Mammary epithelial cell (primary cell): ENCODE measurements at places on chromosomes 3 and 15. TPM values are rescaled to one million over a fixed set of nuclear protein-coding genes. Genes with fewer than 3 reads are reported as not detected.

The ADCY5 gene
- polyA plus RNA-seq: 0.06 TPM

The DPPA2 gene
- polyA plus RNA-seq: not detected

The MUSTN1 gene
- polyA plus RNA-seq: 0.18 TPM

The OSBPL10 gene
- 44.4 TPM for polyA plus RNA-seq

The CYP8B1 gene
- not detected for polyA plus RNA-seq

The PLSCR5 gene
- polyA plus RNA-seq: not detected

The SLC2A2 gene
- polyA plus RNA-seq: not detected

The COL6A6 gene
- polyA plus RNA-seq: not detected

The IGDCC3 gene
- not detected for polyA plus RNA-seq

The DUOX1 gene
- polyA plus RNA-seq: 10.5 TPM

The ROBO1 gene
- 27.3 TPM for polyA plus RNA-seq

The KCNMB2 gene
- not detected for polyA plus RNA-seq

The ISLR2 gene
- polyA plus RNA-seq: not detected

The DNAH1 gene
- polyA plus RNA-seq: 0.44 TPM

The GRM7 gene
- 0.07 TPM for polyA plus RNA-seq

The RBP2 gene
- polyA plus RNA-seq: not detected

The TTC21A gene
- polyA plus RNA-seq: 1.3 TPM
